ELR (cell line): ENCODE measurements at places on chromosomes 3 and 15.

GRCh38 chr15:67350042-67350441 lies 95.5 kb downstream of the IQCH start:
- DNase-seq: no peak

DNA sequence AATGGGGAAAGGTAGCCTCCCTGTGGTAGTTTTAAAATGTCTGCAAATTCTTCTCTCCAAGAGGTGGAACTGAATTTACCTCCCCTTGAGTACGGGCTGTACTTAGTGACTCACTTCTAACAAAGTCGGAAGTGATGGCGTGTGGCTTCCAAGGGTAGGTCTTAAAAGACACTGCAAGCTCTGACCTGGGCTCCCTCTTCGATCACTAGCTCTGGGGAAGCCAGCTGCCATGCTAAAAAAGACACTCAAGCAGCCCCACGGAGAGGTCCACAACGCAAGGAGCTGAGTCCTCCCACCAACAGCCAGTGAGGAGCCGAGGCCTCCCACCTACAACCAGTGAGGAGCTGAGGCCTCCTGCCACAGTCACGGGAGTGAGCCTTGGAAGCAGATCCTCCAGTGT lies 122.0 kb upstream of the HACD2 start:
- DNase-seq: peak; percentile 29

DNA sequence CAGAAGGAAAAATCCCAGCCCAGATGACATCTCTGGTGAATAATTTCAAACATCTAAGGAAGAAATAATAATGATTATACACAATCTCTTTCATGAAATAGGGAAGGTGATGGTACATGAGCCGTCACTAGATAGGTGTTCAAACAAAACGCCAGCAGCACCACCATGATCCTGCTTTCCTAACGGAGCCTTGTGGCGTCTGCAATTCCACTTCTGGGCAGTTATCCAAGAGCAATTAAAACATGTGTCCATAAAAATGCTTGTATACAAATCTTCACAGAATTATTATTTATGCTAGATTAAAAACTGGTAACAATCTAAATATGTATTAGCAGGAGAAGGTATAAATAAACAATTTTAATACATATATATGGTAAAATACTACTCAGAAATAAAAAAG lies 33.7 kb downstream of the RTP4 start:
- DNase-seq: no peak

GRCh38 chr15:35194296-35194695 lies 109.2 kb upstream of the NANOGP8 start:
- peak; percentile 26 for DNase-seq

GRCh38 chr3:115766587-115767482 lies 143.5 kb downstream of the GAP43 start:
- peak; percentile 71 for DNase-seq

DNA sequence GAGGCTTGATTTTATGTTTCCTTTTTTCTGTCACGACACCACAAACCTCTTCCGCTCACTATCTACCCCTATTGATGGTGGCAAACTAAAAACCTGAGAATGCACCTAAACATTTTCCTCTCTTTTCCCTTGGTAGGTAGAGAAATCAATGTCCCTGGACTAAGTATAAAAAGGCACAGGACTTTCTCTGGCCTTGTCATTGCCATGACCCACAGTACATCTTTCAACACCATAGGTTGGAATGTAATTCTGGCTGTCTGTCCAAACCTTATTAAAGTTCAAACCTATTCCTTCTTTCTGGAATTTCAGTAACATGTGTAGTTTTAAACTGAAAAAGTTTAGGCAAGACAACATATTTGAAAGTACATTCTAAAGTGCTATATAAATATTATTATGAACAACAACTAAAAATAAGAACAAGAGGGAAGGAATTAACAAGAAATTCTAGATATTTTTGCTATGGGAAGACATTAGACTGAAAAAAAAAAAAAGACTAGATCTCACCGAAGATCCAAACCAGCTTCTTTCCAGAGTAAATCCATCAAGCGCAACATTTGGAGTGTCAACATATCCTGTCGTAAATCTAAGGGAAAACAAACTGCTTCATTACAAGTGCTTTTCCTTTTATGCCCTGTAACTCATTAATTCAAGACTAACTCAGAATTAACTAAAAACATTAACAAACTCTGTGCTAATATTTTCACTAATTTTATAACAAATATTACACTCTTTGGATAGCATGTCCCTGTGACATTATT lies 73.1 kb downstream of the FAIM start:
- DNase-seq: no peak

DNA sequence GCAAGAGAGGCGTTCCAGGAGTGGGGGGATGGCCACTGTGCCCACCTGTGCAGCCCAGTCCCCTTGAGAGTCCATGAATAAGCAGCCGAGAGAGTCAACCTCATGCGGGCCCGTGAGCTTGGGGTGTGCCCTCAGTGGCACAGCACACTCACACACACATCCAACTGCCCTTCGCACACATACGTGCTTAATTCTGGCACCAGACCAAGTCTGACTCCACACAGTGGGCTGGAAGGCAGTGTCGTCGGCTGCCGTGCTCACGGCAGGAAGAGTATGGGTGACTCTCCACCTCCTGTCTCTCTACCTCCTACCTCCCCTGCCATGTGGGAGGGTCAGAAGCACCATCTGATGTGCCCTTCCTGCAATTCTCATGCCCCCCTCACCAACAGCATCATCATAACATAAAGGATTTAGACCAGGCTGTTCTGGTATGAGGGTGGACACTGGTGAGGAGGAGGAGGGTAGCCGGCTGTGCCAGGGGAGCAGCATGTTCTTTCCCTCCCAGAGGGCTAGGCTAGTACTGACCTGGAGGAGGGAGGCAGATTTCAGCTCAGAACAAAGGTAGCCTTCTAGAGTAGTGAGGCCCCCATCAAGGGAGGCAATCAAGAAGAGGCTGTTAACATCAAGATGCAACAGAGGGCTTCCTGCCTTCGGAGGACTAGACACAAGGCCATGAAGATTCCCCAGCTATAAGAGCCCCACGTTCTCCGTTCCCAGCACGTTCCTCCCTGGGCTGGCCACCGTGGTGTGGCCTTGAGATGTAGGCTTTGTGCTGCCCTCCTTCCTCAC lies 5.3 kb upstream of the STRA6 start:
- DNase-seq: no peak

DNA sequence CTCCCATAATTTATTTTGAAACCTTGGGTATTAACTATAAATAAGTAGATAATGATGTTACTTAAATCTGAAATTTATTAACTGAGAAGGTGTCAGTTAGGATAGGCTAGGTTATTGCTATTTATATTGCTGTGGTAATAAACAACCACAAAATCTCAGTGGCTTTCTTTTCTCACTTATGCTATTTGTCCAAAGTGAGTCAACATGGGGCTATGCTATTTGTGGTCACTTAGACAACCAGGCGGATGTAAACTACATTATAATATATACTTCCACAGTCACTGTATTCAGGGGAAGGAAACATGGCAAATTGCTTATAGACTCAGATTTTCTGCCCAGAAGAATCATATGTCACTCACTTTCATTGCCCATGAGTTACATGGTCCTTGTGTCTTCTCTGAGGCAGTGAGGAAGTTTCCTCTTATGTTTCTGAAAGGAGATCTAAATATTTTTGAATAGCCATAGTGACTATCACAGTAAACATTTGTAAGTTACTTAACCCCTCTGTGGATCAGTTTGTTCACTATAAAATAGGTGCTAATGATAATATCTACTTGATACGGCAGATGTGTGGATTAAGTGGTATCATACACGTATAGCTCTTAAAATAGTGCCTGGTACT lies 19.8 kb downstream of the HMG20A start:
- DNase-seq: peak; percentile 88

GRCh38 chr3:173886-174285 lies 22.7 kb upstream of the CHL1 start:
- DNase-seq: no peak

- DNase-seq: no peak
Observed at GRCh38 chr3:129855170-129855831, 38.2 kb downstream of the TMCC1 start.

DNA sequence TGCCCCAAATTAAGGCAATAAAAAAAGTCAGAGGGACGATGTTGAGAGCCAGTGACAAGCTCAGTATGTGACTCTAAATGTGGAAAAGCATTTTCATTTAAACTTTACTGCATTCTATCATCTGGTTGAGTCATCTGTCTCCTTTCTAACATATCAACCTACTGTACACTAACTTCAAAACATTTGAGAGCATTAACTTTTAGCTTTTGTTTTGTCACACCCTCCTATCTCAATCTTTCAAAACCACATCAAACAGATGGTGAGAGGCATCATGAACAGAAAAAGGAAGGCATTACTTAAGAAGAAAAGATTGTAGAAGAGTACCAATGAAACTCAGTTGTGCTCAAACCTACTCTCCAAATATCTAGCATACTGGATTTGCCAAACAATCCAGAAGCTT lies 4.8 kb downstream of the LRRC58 start:
- peak; percentile 10 for DNase-seq

- DNase-seq: no peak
Observed at GRCh38 chr15:74044267-74045110, 37.9 kb downstream of the GOLGA6A start.

DNA sequence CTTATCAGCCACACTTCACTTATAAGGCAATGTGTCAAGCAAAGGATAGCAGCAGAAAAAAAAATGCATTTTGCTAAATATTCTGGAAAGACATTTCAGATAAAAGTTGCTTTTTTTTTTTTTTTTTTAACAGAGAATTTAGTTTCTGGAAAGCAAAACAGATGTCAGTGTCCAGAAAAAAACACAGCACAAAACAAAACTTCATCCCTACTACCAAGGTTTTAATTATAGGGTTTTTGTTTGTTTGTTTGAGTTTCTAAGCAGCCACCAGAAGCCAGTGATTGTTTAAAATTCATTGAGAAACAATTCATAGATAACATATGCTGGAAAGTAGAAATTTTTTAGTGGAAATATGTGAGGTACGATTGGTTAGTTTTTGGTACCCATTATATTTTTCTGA lies 1202.7 kb downstream of the OTOL1 start:
- DNase-seq: no peak

GRCh38 chr15:64099379-64099778 lies 3.6 kb downstream of the SNX1 start:
- DNase-seq: no peak

DNA sequence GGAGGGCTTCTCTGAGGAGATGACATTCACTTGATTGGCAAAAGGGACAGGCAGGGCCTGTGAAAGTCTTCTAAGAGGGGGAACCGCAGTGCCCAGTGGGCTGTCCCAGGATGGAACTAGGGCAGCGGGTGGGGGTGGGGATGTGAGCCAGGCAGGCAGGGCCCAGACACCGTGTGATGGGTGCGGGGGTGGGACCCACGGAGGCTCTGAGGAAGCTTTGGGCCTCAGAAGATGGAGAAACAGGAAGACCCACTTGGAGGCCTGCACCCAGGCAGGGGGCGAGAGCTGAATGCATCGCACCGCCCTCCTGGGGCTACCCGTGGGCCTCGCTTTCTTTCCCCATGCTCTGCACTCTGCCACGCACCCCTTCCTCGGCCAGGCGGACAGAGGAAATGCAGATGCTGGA lies 32.9 kb upstream of the ACAD9 start:
- DNase-seq: no peak

GRCh38 chr3:129445471-129445870 lies 5.4 kb downstream of the IFT122 start:
- DNase-seq: no peak

GRCh38 chr3:112979244-112979832 lies 4.4 kb upstream of the CD200R1 start:
- DNase-seq: peak; percentile 60

- DNase-seq: no peak
Observed at GRCh38 chr15:87038404-87038803, 958.7 kb downstream of the AGBL1 start.

DNA sequence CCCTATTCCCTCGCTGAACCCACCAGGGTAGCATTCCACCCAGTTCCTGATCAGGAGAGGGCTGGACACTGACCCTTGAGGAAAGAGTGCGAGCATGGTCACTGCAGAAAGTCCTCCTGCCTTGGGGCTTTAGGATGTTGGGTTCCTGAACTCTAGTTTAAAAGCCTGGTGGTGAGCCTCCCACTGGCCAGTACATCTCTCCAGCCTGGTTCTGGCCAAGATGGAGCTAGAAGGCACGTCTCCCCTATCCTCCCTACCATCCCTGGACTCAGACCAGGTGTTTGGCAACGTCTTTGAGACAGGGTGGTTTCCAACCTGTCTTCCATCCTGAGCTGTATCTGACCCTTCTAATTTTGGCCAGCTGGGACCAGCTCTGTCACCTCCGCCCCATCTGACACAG lies 31.4 kb downstream of the NBEAL2 start:
- no peak for DNase-seq

GRCh38 chr15:42490291-42490670 lies 660 bp downstream of the ZNF106 start:
- peak; percentile 26 for DNase-seq

GRCh38 chr3:102529452-102529851 lies 94.6 kb downstream of the ZPLD1 start:
- peak; percentile 52 for DNase-seq

DNA sequence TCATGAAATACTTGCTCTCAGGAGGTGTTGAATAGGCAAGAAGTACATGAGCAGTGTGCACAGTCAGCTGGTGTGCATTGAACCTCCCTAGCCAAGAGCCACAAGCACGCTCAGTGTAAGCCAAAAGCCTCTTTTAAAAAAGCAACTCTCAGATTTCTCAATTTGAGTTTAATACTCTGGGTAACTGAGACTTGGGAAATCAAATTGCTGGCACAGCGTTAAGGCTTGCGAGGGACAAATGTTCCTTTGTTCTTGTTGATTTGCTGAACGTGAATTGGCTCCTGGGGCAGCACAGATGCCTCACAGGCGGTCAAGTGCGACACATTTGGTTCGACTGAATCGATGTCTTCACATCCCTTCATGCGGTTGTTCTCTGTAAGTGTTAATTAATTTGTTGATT lies at the start of gene FAM240A:
Gene FAM240A (plus strand): TSS at position 202 of the 400 bp plus-strand sequence. CDS start 159 bp downstream, at position 361.
- no peak for DNase-seq
